ENCODE measurements at places on chromosomes 5 and 9. TPM values are rescaled to one million over a fixed set of nuclear protein-coding genes. Genes with fewer than 3 reads are reported as not detected.
A peak's percentile ranks its signal among the peaks of the same experiment; 100 is the strongest.

The ADAMTS6 gene
- 1.0 TPM for total RNA-seq

The TLX3 gene
- 0.83 TPM for total RNA-seq

The C5orf47 gene
- 1.0 TPM for total RNA-seq

The TMEM252 gene
- total RNA-seq = not detected

The PTGS1 gene
- 1.3 TPM for total RNA-seq

The IL3 gene
- not detected for total RNA-seq

- DNase-seq = no peak
These were observed 2.0 kb downstream of the GALNT12 start for GRCh38 chr9:98809311-98810101.

DNA sequence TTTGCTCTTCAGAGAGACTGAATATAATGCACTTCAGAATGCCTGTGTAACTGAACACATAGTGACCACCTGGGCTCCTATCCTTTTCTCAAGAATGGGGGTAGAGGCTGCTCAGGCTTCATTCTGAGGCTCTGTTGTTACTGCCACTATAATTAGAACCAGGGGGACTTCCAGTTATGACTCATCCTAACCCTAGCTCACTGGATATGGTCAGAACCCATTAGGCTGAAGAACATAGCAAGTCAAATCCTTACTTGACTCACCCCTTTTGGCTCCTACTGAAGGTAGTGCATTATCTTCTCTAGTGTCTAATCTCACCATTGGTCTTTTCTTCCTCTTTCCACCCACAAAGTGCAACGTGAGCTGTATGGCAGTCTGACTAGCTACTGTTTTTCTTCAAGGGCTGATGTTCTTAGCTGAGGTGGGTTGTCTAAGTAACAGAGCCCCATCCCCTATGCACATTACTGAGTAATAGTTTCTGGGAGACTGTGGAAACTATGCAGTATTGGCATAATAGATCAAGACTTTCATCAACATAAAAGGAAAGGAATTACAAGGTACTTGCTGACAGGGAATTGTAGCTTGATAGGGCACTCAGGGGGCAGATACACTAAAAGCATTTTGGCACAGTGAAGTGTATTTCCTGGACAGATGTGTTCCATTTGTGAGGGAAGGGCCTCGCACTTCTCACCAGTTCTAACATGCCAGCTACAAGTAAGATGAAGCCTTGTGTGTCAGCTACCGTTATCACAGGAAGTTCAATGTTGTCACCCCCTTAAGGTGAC, 431.0 kb upstream of the MEF2C start:
- DNase-seq = no peak

DNA sequence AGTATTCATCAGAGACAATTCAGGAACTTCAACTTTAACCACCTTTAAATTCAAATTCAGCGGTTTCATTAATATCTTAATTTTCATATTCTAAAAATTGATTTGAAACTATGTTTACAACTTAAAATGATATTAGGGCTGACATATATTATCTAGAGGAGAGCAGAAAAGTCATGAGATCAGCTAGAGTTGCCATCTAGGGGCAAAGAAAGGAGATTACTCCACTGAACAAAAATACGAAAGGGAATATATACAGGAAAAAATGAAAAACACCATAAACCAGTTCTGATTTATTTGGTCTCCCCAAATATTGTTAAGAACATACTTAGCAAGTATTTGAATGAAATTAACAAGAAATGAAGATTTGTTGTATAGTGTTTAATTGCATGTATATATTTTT, 946.3 kb downstream of the DTWD2 start:
- DNase-seq = no peak

DNA sequence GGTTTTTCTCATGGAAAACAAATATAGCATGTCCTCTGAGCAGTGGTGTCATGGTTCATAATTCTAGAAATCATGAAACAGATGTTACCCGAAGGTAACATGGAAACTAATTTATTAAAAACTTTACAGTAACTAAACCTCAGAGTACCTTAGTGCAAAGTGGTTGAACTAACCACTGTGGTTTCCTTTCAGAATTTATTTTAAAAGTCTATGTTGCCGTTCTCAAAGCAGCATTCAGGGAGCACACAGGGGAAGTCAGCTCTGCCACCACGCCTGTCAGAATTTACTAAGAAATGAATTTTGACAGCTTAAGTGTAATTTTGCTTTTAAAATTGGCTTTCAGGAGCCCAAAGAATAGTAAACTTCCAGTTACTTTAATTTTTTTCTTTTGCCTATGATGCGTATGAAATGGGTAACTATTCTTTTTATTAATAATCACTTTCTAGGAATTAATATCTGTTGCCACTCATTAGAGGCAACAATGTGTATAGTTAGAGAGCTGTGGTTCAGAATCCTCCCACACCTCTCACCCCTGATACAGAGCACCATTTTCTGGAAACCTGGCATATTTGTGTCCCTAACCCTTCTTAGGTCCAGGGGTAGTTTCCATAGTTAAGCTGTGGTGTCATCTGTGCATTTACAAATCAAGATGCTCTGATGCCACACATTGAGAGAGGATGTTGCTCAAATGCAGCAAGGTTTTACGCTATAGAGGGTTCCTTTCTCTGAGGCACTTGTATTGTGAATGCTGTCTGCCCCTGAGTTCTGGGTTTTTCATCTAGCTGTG, 202.6 kb downstream of the ZSWIM6 start:
- DNase-seq = no peak

GRCh38 chr5:123545506-123545905, 33.5 kb downstream of the CSNK1G3 start:
- DNase-seq = peak; percentile 65

DNA sequence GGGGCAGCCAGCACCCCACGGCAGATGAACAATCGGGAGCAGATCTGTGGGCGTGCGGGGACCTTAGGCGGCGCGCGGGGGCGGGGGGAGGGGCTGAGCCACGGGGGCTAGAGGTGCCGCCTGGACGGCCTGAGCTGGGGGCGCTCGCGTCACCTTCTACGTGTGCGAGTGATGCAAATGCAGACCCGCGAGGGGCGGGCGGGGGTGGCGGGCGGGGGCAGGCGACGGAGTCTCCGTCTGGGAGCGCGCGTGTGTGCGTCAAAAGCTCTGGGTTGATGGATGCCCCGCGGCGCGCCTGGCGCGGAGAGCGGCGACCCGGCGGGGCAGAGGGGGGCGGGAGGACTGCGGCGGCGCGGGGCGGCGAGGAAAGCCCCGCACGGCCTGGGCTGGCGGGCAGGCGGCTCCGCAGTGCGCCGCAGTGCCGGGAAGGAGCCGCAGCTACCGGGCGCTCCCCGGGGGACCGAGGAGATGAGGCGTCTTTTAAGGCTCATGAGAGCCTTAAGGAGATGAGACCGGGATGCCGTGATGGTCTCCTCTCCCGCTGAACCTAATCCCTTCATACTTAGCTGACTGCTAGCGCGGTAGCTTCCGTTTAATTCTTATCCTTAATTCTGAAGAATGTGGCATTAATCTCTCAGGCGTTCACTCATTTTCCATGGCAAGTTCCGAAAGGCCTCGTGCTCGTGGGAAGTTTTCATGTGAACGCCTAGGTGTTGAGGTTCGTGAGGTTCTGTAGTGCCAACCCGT, 1.5 kb downstream of the SV2C start:
- peak; percentile 61 for DNase-seq

DNA sequence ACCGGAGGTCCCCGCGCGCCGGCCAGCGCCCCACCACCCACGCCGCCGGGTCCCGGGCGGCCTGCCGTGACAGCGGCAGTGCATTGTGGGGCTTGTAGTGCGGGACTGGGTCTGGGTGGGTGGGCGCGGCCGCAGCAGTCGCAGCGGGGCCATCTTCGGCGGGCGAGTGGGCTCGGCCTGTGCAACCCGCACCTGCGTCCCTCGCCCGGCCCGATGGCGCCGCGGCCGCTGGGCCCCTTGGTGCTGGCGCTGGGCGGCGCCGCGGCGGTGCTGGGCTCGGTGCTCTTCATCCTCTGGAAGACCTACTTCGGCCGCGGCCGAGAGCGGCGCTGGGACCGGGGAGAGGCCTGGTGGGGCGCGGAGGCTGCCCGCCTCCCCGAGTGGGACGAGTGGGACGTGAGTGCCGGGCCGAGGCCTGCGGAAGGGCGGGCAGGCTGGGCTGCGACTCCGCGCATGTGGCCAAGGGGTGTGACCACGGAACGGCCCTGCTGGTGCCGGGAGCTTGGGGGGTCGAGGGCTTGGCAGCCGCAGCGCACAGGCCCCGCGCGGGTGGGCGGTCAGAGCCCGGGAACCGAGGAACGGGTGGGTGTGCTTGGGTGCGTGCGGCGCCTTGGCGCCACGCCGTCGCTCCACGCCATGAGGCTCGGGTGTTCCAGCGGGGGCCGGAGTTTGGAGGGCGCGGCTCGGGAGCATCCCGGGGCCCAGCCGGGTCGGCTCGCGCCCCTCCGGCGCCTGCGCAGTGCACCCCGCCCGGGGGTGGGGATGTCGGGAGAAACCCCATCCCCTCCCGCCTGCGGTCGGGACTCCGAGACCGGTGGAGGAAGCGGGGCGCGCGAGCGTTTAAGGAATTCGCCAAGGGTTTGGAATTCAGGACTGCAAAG, at the start of gene ARL10:
ARL10 (plus strand) TSS at position 137 of the 881 bp plus-strand sequence; CDS start at position 214, 77 bp downstream.
- peak; percentile 65 for DNase-seq

GRCh38 chr5:20020247-20020646, 32.2 kb upstream of the CDH18 start:
- peak; percentile 35 for DNase-seq

GRCh38 chr5:142032747-142033631, 20.2 kb upstream of the GNPDA1 start:
- no peak for DNase-seq

DNA sequence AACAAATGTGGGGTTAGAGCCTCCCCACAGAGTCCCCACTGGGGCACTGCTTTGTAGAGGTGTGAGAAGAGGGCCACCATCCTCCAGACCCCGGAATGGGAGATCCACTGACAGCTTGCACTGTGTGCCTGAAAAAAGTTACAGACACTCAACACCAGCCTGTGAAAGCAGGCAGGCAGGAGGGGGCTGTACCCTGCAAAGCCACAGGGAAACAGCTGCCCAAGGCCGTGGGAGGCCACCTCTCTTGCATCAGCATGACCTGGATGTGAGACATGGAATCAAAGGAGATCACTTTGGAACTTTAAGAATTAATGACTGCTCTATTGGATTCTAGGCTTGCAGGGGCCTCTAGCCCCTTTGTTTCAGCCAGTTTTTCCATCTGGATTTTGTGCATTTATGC, 782.3 kb downstream of the BRINP1 start:
- DNase-seq = no peak

GRCh38 chr9:120692901-120693699, 21.2 kb downstream of the MEGF9 start:
- DNase-seq = peak; percentile 44

DNA sequence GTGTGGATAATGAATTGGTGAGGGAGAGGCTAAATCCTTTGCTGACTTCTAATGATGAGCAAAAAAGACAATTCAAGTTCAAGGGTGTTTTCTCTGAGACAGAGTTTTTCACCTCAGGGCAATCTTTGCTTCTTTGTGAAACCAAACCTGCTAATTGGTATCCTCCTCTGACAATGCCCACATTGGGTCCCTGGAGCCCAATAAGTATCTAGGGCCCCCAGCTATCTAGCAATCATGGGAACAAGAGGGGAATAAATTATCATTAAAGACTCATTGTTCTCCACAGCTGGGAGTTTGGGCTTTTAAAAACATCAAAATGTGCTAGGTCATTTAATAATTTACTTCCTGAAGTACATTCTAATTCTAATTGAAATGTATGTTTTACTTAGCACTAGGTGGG, 227.3 kb downstream of the TMEM167A start:
- no peak for DNase-seq

- DNase-seq = no peak
These were observed 61.5 kb downstream of the TSTD2 start for GRCh38 chr9:97571664-97572063.

GRCh38 chr9:32986971-32987370, 14.5 kb downstream of the APTX start:
- DNase-seq = no peak

DNA sequence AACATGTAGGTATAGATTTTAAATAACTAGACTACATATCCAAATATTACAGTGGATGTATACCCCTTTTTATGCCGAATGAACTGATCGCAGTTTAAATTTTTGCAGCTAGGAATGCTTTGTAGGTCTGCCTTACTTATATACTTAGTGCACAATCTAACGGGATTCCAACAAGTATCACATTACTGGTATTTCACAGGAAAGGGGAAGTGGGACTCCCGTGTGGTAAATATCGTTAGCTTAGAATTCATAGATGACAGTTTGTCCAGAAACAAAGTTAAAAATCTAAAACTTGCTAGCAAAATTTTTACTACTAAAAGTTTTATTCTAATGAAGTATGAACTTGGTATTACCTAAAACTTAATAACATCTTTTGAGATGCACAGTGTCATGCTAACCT, 193.5 kb upstream of the TLX3 start:
- no peak for DNase-seq

GRCh38 chr5:124156415-124156996, 589.9 kb downstream of the ZNF608 start:
- no peak for DNase-seq

DNA sequence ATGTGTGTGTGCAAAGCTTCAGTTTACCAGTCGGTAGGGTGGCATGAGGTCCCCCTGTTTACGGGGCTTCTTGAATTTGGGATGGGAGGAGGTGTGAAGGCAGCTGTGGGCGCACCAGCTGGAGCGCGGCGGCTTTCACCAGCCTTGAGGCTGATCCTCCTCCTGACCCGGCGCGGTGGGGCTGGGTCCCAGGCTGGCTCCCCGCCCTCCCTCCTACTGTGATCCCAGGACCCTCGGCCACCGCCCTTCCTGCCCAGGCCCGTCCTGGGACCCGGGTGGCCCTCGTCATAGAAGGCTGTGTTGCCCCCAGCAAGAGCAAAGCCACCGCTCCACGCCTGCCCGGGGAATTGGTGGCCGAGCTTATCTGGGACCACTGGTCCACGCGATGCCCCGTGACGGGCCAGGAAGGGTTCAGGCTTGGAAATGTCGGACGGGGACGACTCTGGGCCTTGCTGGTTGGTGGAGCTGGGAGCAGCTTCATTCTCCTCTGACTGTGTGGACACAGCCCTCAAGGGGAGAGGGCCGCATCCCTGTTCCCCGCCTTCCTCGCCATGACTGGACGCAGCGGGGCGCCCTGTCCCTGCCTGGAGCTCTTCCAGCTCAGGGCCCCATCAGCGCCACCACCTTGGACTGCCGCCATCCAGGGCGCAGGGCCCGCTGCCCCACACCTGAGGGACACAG, 271.1 kb upstream of the IRX1 start:
- peak; percentile 30 for DNase-seq

DNA sequence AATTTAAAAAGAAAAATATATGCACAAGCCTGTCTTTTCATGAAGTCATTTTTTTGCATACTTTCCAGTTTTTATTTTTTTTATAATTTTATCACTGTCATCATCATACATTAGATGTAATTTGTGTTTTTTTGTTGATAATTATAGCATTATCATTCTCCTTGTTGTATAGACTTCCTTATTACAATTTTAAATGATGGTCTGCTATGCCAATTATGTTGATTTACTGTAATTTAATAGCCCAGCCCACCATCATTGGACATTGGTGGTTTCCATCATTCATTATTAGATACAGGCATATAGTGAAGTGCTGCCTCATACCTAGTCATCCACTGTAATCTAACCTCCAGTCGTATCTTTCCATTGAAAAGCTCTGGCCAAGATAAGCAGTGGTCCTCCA, 3.8 kb upstream of the TJP2 start:
- DNase-seq = no peak

DNA sequence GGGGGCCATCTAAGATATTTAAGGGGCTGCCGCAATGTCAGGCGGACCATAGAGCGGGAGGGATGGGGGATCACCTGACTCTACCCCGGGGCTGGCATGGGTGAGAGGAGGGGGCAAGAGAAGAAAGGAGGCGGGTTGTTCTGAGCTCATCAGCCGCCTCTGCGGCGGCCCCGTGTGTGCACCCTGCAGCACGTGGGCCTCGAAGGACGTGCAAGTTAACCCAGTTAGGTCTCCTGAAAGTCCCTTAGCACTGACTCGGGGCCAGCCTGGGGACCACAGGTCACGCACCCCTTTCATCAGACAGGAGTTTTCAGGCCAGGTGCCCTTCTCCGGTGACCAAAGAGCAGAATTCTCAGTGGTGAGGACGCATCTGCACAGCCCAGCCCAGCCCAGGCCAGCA, 58.0 kb downstream of the UBE2QL1 start:
- DNase-seq = no peak

All from GM23338 (cell line).